ENCODE measurements at places on chromosomes 7 and 10.
A peak's percentile ranks its signal among the peaks of the same experiment; 100 is the strongest.

GRCh38 chr10:72563327-72563932 is 62.4 kb downstream of the MICU1 start:
- H3K27me3 ChIP-seq = no peaks in the 10 kb centered on the region
- no peaks in the 10 kb centered on the region for H3K36me3 ChIP-seq
- H3K27ac ChIP-seq = no peak overlapping the region

GRCh38 chr7:13790611-13791010 is 198.9 kb downstream of the ETV1 start:
- no peaks in the 10 kb centered on the region for H3K36me3 ChIP-seq
- no peaks in the 10 kb centered on the region for H3K27me3 ChIP-seq
- H3K4me3 ChIP-seq = no peak overlapping the region
- DNase-seq = no peak

DNA sequence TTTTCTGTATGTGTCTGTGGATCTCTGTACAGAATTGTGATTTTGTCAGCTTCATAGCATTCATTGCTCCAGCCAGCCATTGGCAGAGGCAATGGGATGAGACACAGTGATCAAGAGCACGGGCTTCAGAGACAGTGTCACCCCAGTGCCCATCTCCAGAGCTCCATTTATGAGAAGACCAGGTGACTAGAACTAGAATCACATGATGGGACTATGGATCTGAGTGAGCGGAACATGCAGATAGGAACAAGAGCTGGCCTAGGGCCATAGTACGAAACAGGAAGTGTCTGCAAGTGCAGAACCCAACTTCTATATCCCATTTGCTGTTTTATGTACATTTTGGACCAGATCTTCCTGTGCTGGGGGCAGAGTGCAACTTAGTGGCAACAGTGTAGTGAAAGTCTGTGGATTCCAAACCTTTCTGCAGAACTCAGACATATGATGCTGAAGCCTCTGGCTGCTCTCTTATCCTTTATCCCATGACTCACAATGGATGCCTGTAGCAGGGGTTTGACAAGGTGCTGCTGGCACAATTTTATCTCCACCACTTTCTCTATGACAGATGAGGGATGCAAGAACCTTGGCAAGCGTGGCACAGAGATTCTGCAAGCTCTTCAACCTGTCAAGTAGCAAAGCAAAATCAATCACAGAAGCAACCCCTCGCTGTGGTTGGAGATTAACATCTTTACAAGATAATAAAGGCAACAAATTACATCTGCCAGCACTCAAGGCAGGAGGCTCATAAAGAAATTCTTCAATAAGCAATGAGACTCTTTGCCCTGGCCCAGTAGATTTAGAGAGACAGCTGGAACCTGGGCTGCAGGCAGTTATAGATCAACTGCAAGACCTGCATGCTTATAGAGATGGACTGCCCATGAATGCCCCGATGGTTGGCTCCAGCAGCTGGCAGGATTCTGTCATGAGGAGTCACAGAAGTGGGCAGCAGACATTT is 681.3 kb downstream of the TNS3 start:
- H3K4me3 ChIP-seq = no peak overlapping the region
- DNase-seq = no peak
- H3K4me1 ChIP-seq = no peaks in the 10 kb centered on the region
- no peaks in the 10 kb centered on the region for H3K27me3 ChIP-seq
- no peak overlapping the region for H3K27ac ChIP-seq

DNA sequence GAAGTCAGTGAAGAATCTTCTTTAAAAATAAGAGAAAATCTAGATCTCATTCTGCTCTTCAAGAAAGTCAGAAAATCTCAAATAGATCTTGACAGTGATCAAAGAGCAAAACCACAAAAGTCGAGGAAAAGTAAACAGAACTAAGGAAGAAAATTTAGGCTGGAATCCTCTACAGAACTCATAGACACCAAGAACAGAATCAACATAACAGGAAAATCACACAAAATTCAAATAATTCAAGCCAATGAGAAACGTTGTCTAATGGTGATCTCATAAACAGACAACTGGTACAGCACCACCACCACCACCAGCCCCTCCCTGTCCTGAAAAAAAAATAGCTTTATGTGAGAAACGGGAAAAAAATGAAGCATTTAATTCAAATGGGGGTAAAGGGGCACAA is 6.9 kb downstream of the ITGB1 start:
- H3K4me1 ChIP-seq = peaks cover 59% of the 10 kb centered on the region
- H3K27ac ChIP-seq = peak overlapping the region; percentile 38
- DNase-seq = no peak
- H3K4me3 ChIP-seq = no peak overlapping the region
- H3K27me3 ChIP-seq = no peaks in the 10 kb centered on the region
- no peaks in the 10 kb centered on the region for H3K36me3 ChIP-seq

DNA sequence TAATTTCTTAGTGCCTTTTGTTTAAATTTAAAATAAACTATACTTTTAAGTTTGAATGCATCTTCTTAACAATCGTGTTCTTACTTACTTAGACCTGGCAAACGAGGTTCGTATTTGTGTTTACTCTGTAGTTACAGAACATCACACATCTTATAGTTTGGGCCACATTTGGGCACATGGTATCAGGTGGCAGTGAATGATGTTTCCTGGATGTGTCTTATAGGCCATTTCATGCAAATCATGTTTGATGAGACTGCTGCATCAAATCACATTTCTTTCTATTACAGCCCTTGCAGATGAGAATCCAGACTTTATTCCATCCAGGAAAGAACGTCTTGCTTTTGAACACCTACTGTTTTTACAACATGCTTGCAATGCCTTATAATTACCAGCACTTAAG is 78.5 kb downstream of the RBM33 start:
- no peaks in the 10 kb centered on the region for H3K4me1 ChIP-seq
- no peak overlapping the region for H3K4me3 ChIP-seq
- H3K27me3 ChIP-seq = no peaks in the 10 kb centered on the region

GRCh38 chr10:48309711-48310226 is 3.3 kb downstream of the MAPK8 start:
- no peaks in the 10 kb centered on the region for H3K36me3 ChIP-seq
- H3K4me1 ChIP-seq = peaks cover 33% of the 10 kb centered on the region
- no peak overlapping the region for H3K27ac ChIP-seq
- H3K4me3 ChIP-seq = no peak overlapping the region
- DNase-seq = no peak

DNA sequence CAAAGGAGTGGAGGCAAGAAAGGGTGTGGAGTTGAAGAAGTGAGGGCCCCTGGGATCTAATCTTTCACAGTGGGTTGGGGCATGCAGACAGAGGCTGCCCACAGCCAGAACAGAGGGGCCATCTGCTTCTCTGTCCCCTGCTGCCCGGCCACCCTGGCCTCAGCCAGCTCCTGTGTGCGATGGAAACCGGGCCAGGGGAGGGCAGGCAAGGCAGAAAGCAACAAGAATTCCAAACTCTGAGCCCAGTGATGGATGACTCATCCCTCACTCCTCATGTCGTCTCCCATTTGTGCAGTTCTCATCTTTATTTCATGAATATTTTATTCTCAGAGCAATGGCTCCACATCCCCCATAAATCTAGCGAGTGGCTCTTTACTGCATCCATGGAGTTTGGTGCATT is 757.1 kb downstream of the GRID1 start:
- no peak overlapping the region for H3K4me3 ChIP-seq
- peaks cover 33% of the 10 kb centered on the region for H3K4me1 ChIP-seq
- no peaks in the 10 kb centered on the region for H3K27me3 ChIP-seq

DNA sequence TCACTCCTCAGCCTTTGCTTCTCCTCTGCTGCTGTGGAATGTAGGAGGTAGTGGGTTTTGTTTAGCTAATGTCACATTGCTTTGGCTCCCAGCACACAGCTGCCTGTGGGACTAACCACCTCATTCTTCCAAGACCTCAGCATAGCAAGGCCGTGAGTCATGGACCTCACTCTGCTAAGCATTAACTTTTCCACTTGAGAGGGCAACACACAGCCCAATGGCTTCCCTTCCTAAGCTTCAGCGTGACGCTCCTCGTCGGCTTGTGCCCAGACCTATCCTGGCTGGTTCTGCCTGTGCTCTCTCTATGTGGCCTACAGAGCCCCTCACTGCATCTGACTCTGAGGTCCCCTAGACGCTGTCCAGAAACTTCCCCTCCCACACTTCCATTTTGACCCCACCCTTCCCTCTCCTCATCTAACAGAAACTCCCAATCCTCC is 23.3 kb downstream of the MYOF start:
- no peak overlapping the region for H3K27ac ChIP-seq
- DNase-seq = no peak
- no peaks in the 10 kb centered on the region for H3K4me1 ChIP-seq
- no peaks in the 10 kb centered on the region for H3K27me3 ChIP-seq
- no peak overlapping the region for H3K4me3 ChIP-seq
- no peaks in the 10 kb centered on the region for H3K36me3 ChIP-seq

DNA sequence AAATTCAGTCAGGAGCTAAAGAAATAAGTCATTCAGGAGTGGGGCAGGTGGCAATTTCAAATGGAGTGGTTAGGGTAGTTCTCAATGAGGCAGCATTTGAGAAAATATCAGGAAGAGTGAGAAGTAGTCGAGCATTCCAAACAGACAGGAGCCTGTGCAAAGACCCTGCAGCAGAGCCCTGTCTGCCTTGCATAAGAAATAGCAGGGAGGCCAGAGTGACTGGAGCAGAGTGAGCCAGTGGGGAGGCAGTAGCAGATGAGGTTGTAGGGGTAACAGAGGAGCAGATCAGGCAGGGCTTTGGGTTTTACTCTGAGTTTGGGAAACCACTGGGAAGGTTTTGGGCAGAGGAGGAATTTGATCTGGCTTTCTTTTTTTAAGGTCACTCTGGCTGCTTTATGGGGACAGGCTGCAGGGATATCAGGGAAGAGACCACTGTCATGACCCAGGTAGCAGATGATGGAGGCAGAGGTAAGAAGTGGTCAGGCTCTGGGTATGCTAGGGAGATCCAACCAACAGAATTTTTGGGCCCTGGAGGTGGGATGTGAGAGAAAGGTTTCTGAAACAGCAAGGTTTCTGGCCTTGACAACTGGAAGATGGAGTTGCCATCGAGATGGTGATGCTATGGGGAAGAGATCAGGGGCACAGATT is 1.3 kb upstream of the BLVRA start:
- H3K4me1 ChIP-seq = peaks cover 11% of the 10 kb centered on the region
- no peaks in the 10 kb centered on the region for H3K36me3 ChIP-seq
- no peaks in the 10 kb centered on the region for H3K27me3 ChIP-seq

DNA sequence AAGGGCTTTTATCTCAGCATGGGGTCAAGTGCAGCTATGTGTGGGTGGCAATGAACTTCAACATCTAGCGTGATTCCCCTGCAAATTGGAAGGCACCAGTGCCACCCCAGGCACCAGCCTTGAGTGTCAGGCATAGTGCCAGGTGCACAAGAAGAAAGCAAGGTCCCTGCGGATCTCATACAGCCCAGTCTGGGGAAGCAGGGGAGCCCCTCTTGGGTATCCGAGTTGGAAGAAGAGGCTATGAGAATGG is 269.0 kb downstream of the RPS24 start:
- H3K4me3 ChIP-seq = peak overlapping the region; percentile 64
- no peaks in the 10 kb centered on the region for H3K27me3 ChIP-seq
- no peak for DNase-seq
- no peaks in the 10 kb centered on the region for H3K36me3 ChIP-seq

DNA sequence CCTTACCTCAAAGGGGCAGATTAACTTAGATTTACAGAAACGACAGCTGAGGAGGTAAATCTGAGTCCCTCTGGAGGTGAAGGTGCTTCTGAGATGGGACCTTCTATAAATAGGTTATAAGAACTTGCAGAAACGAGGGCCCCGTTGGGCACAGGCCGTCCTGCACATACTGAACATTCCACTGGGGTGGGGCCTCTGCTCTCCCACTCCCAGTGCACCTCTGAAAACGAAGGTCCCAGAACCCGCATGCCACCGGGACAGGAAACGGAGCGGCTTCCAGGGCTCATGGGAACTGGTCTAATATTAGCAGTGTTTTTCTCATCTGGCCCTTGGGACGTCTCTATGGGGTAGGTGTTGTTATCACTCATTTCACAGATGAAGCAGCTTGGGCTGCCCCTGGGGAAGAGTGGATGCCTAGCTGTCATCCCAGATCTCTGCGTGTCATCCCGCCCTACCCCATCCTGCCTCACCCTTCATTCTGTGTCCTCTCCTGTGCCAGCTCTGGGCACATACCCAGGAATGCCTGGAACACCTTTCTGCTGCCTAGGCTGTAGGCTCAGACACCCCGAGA is 19.6 kb downstream of the C10orf62 start:
- DNase-seq = no peak
- no peaks in the 10 kb centered on the region for H3K36me3 ChIP-seq
- H3K4me1 ChIP-seq = no peaks in the 10 kb centered on the region

- no peaks in the 10 kb centered on the region for H3K36me3 ChIP-seq
- H3K4me1 ChIP-seq = no peaks in the 10 kb centered on the region
- H3K27ac ChIP-seq = peak overlapping the region; percentile 47
- DNase-seq = no peak
Observed at GRCh38 chr10:48455392-48456151, 149.1 kb downstream of the MAPK8 start.

GRCh38 chr10:60390224-60390626 is 550 bp upstream of the ANK3 start:
- no peaks in the 10 kb centered on the region for H3K27me3 ChIP-seq
- no peak overlapping the region for H3K27ac ChIP-seq
- no peaks in the 10 kb centered on the region for H3K4me1 ChIP-seq
- no peak for DNase-seq
- no peak overlapping the region for H3K4me3 ChIP-seq
- no peaks in the 10 kb centered on the region for H3K36me3 ChIP-seq

- no peak overlapping the region for H3K4me3 ChIP-seq
- no peak overlapping the region for H3K27ac ChIP-seq
- H3K27me3 ChIP-seq = no peaks in the 10 kb centered on the region
- peaks cover 28% of the 10 kb centered on the region for H3K4me1 ChIP-seq
Observed at GRCh38 chr10:7405637-7406036, 5.2 kb downstream of the SFMBT2 start.

Data from CD8-positive, alpha-beta memory T cell (primary cell).